ENCODE measurements at places on chromosomes 12 and 14.

DNA sequence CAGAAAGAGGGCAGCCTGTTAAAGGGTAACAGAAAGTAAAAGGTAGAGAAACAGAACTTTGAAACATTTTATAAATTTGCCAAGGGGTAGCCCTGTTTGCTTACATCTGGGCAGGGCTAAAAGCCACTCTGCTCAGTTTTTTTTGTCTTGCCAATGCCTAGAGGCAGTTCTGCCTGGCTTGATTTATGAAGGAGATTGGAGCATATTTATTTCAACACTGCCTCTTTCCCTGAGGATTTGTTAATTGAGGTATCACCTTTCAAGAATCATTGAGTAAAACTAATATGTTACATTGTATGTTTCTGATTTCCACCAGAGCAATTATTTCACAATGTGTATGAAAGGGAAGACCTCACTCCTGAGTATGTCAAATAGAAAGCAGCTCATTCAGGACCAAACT, 160.8 kb downstream of the GXYLT1 start:
- DNase-seq: peak; percentile 37

DNA sequence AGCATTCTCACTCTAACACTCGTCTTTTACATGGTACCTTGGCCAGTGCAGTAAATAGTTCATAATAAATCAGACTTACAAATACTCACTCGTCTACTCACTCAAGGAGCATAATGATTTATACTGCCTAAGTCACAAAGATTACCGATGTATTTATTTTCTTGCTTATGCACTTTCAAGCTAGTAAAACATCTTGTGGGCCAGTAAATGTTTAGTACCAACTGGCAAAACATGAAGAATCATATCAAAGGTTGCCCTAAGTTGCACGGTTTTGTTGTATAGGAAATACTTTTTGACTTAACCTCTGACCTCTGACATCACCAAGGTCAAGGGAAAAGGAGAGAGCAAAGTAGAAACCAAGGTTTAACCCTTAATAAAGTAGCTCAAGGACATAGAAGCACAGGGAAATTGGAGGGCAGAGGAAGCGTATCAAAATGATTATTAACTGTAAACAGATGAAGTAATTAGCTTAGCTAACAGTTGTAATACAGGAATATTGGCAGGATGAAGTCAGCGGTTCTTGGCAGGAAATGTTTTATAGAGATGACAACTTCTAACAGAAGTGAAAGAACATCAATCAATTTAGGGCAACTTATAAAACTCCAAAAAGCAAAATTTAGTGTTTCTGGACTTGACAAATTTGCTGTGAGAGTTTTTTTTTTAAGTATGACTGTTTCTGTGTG, 131.9 kb downstream of the HMGA2 start:
- DNase-seq: peak; percentile 61

DNA sequence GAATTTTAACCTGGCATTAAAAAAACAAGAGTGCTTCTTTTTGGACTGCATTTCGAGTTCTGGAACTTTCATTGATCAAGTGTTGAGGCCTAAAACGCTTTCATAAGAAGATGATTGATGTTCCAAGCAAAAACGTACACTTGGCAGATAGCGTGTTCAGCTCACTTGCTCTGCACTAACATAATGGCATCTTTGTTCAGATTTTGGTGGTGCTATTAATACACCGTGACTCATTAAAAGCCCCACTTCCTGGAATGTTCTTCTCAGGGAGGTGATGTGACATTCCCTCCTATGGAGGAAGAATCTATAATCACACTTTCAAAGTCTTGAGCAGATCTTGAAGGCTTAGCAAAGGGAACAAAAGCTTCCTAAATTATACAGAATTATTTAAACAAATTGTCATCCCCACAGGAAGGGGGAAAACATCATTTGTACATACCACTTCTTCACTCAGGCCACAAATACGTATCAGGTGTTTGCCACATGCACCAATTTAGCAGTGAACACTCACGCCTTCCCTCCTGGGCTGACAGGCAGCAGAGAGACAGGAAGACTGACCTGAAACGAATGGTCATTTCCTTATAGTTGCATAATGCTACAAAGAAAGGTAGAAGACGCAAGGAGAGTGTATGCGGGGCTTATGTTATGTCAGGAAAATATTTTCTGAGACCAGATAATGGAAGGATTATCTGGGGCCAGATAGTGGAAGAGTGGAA, 15.4 kb downstream of the HSP90AA1 start:
- peak; percentile 75 for DNase-seq

DNA sequence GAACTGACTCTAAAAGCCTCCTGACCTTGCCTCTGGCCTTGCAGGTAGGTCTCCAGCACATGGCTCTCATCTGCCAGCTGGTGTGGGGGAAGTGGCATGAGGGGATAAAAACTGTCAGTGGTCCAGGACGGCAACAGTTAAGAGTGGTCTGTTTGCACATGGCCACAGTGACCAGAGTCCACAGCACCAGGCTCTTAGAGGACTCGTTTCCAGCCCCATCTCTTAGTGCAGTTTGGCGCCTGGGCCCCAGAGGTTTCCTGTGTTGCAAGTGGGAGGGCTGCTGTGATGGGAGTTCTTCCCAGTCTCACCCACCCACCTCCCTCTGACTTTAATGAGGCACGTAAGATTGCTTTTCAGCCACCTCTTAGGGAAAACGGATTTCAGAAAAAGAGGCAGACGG, 37.0 kb downstream of the APPL2 start:
- DNase-seq: peak; percentile 11

- DNase-seq: no peak
Observed at GRCh38 chr14:77407158-77407557, 16.2 kb downstream of the NOXRED1 start.
